ENCODE measurements at places on chromosomes 2 and 18. TPM values are rescaled to one million over a fixed set of nuclear protein-coding genes. Genes with fewer than 3 reads are reported as not detected.

The SOCS6 gene
- 18.5 TPM for total RNA-seq

The CYP26B1 gene
- total RNA-seq, result 5.0 TPM

The SOS1 gene
- 31.7 TPM for total RNA-seq

The GYPC gene
- 120 TPM for total RNA-seq

The RGPD6 gene
- 40.7 TPM for total RNA-seq

The LYPD6B gene
- 0.66 TPM for total RNA-seq

The FAM161A gene
- 4.1 TPM for total RNA-seq

The SAG gene
- total RNA-seq, result not detected

The SOWAHC gene
- total RNA-seq, result 29.3 TPM

The KCNIP3 gene
- total RNA-seq, result 11.8 TPM

The WDR12 gene
- 3.3 TPM for total RNA-seq

The BCL11A gene
- 16.3 TPM for total RNA-seq

The IL36A gene
- not detected for total RNA-seq

The GAD1 gene
- 0.41 TPM for total RNA-seq

The GLI2 gene
- 2.1 TPM for total RNA-seq

The NFU1 gene
- total RNA-seq, result 79.2 TPM

The ASB18 gene
- not detected for total RNA-seq

The IGFBP2 gene
- 45.7 TPM for total RNA-seq

The IKZF2 gene
- 5.5 TPM for total RNA-seq

The KRCC1 gene
- total RNA-seq, result 27.7 TPM

The DSC1 gene
- total RNA-seq, result not detected

The BOLL gene
- total RNA-seq, result not detected

The CFAP221 gene
- total RNA-seq, result not detected

The FRZB gene
- 7.9 TPM for total RNA-seq

The SPP2 gene
- not detected for total RNA-seq

The NETO1 gene
- not detected for total RNA-seq

The C2orf81 gene
- total RNA-seq, result 2.0 TPM

The HSPD1 gene
- total RNA-seq, result 115 TPM

Data from sigmoid colon (tissue), 7 donors.